ENCODE measurements at places on chromosomes 13 and 19.

DNA sequence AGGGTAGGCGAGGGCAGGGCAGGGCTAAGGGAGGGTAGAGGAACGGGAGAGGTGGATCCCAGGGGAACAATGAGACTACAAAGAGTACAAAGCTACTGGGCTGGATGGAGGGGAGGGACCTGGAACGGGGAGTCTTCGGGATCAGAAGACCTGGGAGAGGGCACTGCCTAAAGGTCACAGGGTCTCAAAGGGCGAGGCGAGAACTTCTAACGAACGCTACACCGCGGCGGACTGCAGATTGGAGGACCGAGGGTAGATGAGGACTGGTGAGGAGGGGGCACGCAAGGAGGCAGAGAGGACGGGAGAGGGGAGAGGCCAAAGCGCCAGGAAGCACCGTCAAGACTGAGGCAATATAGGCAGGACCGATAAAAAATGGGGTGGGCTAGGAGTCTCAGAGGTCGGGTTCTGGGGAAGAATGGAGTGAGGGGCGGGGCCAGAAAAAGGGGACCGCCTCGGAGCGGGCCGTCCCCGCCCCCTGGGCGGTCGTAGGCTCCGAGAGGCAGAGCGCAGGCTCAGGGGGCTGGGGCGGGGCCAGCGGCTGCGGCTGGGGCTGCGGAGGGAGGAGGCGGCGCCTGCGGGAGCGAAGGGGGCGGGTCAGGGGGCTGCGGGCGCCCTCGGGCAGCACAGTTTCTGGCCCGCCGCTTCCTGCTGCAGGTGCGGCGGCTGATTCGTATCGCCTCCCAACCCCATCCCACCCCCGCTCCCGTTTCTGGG lies 1.3 kb upstream of the KCNC3 start:
- DNase-seq, result peak; percentile 66

DNA sequence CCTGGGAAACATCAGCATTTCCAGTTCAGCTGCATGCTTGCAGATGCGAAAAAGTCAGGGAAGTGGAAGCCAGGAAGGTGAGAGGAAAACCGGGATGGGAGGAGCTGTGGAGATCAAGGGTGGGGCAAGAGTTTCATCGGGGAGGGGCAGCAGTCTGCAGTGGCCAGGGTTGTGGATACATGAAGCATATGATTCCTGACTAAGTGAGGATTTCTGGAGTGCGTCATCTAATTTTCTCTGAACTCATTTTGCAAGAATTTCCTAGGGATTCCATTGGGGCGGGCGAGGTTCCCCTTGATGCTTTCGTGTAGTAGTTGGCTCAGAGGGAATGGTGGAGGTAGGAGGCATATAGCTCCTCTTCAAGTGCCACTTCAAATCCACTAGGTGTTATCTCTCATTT lies 344.1 kb upstream of the TMTC4 start:
- DNase-seq, result no peak

GRCh38 chr19:4908781-4909155 lies 533 bp upstream of the UHRF1 start:
- no peak for DNase-seq

DNA sequence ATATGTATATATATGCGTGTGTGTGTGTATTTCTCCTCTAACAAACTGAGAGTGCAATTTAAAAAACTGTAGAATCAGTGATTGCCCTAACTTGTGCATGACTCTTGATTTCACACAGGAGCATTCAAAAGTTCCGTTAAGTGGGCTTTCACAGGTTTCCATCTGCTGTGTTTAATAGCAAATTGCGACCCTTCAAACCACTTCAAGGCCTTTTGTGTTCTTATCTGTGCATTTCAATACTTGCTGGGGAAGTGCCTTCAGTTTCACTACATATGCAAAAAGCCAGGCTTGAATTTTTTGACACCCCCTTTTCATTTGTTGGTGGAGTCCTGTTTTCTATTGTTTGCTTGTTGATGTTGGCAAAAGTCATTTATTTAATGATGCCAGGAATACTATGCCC lies 158.0 kb downstream of the TM9SF2 start:
- no peak for DNase-seq

DNA sequence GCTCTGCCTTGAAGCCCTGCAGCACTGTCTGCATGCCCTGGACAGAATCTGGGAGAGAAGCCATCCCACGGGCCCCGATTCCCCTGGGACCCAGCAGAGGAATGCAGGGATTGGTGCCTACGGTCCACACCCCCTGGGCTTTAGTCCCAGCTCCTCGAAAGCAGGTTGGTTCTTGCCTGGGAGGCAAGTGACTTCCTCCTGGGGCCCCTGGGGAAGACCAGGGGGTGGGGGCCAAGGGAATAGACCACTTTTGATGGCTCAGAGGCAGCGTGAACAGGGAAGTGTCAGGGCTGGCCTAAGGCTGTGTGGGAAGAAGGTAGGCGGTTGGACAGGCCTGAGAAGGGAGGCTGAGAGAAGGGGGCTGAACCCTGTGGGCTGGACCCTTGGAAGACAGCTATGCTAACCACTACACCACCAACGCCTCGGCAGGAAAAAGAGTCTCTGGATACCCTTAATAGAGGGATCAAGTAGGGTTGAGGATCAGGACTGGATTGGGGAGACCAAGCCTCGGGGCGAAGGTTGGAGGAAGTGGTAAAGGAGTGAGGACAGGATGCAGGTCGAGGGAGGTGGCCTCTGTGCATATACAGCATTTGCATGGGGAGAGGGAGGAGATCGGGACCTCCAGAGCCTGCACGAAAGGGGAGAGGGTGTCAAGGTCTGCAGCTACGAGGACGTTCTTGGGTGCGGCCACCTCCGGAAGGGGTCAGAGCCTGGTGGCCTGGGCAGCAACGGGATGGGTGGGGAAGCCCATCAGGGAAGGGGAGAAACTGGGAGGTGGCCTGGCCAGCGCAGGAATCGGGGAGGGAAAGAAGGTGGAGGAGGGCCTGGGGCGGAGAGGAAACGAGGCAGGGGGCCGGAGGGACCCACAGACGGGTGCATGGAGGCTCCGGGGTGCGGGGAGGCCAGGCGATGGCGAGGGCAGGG lies 709 bp downstream of the DPP9 start:
- DNase-seq, result no peak

DNA sequence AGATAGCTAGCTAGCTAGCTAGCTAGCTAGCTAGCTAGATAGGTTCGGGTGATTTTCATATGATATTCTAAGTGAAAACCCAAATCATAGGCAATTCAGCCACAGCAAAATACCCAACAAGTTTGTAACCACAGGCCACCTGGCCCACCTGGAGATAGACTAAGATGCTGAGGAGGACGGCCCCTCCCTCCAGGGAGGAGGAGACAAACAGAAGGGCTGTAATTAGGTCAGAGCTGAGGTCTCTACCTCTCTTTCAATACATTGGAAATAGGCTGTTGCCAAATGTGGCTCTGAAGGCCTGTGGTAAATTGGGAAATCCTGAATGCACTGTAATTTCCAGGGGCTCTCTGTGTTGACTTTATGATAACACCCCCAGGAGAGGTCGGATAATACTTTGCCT lies 382.2 kb downstream of the FGF9 start:
- no peak for DNase-seq

GRCh38 chr13:47796816-47797215 lies 204.3 kb downstream of the SUCLA2 start:
- no peak for DNase-seq

DNA sequence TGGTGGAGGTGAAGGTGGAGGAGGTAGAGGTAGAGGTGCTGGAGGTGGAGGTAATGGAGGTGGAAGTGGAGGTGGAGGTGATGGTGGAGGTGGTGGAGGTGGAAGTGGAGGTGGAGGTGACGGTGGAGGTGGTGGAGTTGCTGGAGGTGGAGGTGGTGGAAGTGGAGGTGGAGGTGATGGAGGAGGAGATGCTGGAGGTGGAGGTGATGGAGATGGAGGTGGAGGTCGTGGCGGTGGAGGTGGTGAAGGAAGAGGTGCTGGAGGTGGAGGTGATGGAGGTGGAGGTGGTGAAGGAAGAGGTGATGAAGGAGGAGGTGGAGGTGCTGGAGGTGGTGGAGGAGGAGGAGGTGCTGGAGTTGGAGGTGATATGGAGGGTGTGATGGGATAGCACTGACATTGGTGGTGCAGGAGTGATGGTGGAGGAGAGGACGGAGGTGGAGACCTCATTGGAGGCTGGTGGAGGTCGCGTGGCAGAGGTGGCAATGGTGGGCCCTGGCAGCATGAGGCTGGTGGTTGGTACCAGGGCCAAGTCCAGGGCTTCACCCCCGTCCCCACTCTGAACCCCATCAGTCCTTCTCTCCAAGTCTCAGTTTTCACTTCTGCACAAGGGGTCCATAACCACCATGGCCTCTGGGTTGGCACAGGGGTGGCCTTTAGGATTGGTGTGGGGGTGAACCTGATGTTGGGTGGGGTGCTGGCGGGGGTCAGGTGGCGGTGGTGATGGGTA lies 15.8 kb downstream of the ONECUT3 start:
- DNase-seq, result no peak

DNA sequence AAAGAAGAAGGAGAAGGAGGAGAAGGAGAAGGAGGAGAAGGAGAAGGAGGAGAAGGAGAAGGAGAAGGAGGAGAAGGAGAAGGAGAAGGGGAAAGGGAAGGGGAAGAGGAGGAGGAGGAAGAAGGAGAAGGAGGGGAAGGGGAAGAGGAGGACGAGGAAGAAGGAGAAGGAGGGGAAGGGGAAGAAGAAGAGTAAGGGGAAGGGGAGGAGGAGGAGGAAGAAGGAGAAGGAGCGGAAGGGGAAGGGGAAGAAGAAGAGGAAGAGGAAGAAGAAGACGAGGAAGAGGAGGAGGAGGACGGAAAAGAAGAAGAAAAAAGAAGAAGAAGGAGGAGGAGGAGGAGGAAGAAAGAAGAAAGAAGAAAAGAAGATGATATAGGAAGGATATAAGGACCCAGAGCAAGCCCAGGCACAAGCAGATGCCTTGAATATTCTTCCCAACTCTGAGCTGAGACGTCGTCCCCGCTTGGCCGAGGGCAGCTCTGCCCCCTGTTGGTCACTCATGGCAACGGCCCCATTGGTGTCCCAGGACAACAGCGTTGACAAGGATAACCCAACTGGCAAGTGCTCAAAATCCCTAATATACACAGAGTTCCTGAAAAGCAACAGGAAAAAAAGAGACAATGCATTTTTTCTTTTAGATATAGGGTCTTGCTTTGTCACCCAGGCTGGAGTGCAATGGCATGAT lies 30.6 kb upstream of the IGSF23 start:
- DNase-seq, result no peak

DNA sequence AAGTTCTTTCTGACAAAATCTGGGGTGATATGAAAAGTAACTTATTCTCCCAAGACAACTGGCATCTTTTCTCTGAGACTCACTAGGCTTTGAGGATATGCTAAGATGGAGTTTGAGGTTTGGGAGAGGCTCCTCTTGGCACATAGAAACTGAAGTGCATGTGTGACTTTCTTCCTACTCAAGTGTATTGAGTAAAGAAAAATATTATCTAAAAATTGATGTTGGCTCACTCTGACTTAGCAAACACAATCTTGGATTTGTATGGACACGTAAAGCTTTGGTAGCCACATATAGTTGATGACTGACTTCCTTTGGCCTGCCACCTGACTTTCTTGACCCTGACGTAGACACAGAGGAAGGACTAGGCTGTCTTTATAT lies 71.1 kb upstream of the KLF12 start:
- DNase-seq, result no peak

GRCh38 chr13:99386495-99386894 lies 79.3 kb upstream of the GPR183 start:
- DNase-seq, result no peak

DNA sequence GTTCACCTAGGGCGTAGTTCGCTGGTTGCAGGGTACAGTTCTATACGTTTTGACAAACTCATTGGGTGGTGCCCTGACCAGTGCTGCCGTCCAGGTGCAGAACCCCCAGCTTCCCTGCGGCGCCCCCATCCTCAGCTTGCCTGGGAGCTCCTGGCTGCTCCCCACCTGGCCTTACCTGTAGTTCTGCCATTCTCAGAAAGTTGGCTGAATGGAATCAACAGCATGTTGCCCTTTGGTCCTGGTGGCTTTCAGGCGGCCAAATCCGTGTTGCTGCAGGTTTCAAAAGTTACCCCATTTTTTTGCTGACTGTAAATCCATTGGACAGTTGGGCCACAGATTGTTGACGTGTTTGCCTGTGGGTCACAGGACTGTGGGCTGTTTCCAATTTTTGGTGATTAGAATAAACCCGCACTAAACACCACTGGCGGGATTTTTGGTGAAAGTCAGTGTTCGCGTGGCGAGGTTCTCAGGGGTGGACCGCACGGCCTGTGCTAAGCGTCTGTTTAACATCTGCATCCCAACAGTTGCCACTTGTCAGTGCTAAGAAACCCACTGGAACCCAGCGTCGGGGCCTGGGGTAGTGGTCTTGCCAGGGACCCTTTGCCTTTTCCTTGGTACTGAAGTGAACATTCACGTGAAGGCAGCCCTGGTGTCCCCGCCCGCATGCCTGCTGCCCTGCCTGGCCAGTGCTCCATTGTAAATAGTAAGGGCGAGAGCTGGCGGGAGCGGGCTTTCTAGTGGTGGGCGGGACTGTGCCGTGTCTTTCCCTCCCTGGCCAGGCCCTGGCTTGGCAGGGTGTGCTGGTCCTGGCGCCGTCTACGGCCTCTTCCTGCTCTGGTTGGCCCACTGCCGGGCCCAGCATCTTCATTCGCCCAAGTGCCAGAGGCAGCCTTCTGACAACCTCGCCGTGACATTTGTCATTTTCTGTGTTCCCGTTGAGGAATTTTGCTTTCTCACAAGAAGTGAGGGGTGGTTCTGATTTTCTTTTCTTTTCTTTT lies 3.3 kb downstream of the DOT1L start:
- DNase-seq, result no peak

DNA sequence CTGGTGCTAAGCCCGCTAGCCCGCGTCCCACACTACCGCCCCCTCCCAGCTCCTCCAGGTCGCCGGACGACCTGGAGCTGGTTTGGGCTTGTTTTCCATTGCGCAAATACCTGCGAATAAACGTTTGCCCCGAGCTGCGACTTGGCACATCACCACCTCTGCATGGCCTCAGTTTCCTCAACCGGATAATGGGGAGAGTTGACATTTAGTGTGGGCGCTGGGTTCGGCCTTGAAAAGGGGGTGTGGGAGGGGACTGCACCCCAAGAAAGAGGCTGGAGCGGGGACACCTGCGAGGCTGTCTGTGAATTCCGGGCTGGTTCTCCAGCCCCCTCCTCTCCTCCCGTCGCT lies 11.0 kb upstream of the JUND start:
- DNase-seq, result no peak

DNA sequence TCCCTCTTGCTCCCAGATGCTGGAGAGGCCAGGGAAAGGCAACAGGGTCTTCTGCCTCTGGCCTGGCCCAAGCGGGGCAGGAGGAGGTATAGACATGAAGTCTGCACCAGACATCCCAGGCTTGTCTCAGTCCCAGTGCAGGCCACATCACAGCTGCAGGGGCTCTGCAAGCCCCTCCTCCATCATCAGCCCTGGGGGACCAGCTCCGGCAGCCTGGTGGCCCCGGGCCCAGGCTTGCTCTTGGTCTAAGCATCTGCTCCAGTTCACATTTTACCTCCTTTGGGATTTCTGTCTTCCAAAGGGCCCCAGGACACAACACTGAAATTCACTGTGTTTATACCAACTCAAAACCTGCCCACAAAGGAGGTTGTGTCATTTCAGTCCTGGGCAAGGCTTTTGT lies 359.4 kb downstream of the ZNF536 start:
- no peak for DNase-seq

DNA sequence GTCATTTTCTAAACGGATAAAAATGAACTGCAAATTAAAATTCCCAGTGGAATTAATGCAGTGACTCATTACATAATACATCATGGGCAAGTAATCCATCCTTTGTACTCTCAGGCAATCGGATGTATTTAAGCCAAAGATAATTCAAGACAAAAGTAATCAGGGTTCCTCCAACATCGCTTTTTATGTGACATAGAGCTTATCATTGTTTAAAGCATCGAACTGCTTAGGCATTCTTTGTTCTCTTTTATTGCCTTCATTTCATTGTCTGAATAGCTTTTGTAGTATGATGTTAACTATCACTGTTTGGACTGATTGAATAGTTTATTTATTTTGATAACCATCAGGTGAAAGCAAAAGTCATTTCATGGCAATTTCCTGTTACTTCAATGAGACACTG lies 209.4 kb downstream of the ITGBL1 start:
- DNase-seq, result no peak
